AG20443 (cell line): ENCODE measurements at places on chromosomes 3 and 15.

DNA sequence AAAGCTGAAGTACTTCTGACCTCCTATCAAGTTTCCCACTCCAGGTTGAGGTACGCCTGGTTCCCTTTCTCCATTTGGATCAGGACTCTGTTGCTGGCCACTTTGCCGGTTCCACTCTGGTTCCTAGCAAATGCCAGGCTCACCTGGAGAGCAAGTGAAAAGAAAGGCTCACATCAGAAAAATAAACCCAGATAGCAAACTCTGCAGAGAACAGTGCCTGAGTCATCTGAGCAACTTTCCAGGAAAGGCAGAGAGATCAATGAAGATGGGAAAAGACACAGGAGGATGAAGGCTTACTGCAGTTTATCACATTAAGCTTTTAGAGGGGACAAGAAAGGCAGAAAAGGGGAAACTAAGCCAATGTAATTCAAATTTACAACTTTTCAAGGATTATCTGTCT is 41.8 kb upstream of the WDR5B start:
- no peak for DNase-seq

DNA sequence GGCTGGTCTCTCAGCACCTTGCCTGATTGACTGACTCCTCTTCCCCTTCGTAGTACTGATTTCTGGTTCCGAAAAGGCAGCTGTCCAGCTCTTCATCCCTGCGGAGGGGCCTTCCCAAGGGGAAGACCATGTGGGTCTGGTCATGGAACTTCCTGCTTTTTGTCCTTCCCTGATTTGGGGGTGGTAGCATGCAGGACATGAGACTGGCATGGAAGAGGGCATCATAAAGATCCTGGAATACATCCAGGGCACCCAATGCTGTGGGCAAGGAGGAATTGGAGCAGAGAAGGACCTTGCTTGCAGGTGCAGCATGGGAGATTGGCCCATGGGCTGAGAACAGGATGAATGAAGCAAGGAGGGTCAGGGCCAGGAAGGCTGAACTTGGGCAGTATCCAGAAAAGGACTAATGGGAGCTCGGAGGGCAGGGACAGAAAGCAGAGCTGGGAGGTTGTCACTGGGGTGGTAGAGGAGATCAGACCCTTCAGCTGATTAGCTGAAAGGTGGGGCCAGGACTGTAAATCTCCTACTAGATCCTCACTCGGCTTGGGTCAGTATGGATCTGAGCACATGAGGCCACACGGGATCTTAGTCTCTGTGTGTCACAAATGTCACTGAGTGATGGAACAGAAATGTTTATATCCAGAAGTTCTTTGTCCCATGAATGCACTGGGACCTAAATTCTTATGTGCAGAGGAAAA is 59.5 kb downstream of the AMOTL2 start:
- no peak for DNase-seq

DNA sequence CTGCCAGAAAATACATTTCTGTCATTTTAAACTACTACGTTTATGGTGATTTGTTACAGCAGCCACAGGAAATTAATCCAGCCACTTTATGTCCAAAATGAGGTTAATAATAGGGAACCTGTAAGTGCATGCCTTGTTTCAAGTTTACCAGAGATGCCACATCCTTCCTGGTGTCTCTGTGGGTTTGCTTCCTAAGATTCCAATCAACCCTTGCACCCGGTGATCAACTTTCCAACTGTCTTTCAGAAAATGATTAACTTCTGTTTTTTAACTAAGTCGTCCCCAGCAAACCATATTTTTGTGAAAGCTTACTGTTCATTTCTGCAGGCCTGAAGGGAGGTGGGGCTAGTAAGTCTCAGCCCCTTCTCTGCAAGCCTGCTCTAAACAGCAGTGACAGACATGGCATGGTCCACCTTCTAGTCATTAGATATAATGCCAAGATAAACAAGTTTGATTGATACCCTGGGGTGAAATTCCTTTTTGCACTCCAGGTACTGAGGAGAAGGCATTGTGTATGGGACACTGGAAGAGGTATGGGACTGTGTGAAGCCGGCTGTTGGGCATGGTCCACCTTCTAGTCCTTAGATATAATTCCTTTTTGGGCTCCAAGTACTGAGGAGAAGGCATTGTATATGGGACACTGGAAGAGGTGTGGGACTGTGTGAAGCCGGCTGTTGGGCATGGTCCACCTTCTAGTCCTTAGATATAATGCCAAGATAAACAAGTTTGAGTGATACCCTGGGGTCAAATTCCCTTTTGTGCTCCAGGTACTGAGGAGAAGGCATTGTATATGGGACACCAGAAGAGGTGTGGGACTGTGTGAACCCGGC is 11.1 kb upstream of the TMC3 start:
- no peak for DNase-seq

- DNase-seq = no peak
These were observed 19.8 kb upstream of the CNTN4 start for GRCh38 chr3:2078821-2079220.

DNA sequence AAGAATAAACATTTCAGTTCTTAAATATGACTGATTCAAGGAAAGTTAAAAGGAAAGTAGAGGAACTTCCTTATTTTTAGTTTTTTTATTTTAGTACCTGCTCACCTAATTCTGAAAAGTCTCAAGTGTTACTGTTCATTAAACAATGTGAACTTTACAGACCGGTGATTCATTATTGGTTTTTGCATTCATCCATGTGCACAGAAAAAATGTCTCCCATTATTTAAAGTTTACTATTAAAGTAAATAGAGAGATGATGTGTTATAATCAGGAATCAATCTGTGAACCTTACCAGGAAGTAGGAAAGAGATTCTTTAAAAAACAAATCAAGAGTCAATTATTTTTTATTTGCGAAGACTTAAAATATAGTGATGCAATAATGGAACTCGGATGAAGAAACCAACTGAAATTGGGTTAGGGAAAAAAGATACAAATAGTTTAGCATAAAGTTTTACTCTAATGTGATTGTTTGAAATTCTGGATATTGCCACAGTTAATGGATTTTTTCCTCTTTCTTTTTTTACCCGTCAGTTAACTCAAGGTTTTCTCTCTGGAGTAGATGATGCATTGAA is 119.4 kb upstream of the SAMMSON start:
- no peak for DNase-seq

- peak; percentile 83 for DNase-seq
These were observed 9.6 kb upstream of the ANXA2 start for GRCh38 chr15:60407415-60407805.
